Mucosa of gallbladder (tissue), 1 donor: ENCODE measurements at places on chromosomes 3 and 15. TPM values are rescaled to one million over a fixed set of nuclear protein-coding genes. Genes with fewer than 3 reads are reported as not detected.
A peak's percentile ranks its signal among the peaks of the same experiment; 100 is the strongest.

- DNase-seq: no peak
These were observed 62.4 kb downstream of the RAD18 start for GRCh38 chr3:8900869-8901268.

- no peak for DNase-seq
These were observed 11.7 kb upstream of the GNAT1 start for GRCh38 chr3:50179710-50180109.

GRCh38 chr3:76044601-76045600, 259.6 kb upstream of the ZNF717 start:
- peak; percentile 17 for DNase-seq

The COL6A5 gene
- not detected for total RNA-seq
